ENCODE measurements at places on chromosomes 12 and 14. TPM values are rescaled to one million over a fixed set of nuclear protein-coding genes. Genes with fewer than 3 reads are reported as not detected.

The SYNE3 gene
- 79.1 TPM for total RNA-seq

The SERPINA3 gene
- total RNA-seq = not detected

- H3K27me3 ChIP-seq = no peaks in the 10 kb centered on the region
- H3K27ac ChIP-seq = no peak overlapping the region
- H3K36me3 ChIP-seq = peaks cover 17% of the 10 kb centered on the region
- H3K4me3 ChIP-seq = no peak overlapping the region
- peaks cover 23% of the 10 kb centered on the region for H3K4me1 ChIP-seq
These were observed 123.0 kb downstream of the FOXN3 start for GRCh38 chr14:89294060-89294459.

DNA sequence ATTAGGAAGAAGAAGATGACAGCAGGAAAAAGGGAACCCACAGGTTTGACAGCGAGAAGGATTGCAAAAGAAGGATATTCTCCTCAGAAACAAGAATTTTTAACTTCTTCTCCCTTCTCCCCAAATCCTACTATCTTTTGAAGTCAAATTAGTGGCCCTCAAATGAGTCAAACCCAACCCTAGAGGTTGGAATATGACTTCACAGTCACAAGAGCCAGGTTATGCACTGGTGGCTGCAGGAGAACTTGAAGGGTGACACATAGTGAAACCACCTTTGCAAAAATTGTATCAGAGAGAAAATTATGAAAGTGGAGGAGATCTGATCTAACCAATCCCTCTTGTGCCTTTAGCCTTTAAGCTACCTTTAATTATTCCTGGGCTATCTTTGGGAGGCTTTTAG is 386.2 kb upstream of the CCDC196 start:
- no peaks in the 10 kb centered on the region for H3K36me3 ChIP-seq
- H3K4me1 ChIP-seq = peaks cover 4% of the 10 kb centered on the region
- H3K4me3 ChIP-seq = no peak overlapping the region
- no peak for DNase-seq
- peaks cover 9% of the 10 kb centered on the region for H3K27me3 ChIP-seq

The PDZRN4 gene
- total RNA-seq = not detected

DNA sequence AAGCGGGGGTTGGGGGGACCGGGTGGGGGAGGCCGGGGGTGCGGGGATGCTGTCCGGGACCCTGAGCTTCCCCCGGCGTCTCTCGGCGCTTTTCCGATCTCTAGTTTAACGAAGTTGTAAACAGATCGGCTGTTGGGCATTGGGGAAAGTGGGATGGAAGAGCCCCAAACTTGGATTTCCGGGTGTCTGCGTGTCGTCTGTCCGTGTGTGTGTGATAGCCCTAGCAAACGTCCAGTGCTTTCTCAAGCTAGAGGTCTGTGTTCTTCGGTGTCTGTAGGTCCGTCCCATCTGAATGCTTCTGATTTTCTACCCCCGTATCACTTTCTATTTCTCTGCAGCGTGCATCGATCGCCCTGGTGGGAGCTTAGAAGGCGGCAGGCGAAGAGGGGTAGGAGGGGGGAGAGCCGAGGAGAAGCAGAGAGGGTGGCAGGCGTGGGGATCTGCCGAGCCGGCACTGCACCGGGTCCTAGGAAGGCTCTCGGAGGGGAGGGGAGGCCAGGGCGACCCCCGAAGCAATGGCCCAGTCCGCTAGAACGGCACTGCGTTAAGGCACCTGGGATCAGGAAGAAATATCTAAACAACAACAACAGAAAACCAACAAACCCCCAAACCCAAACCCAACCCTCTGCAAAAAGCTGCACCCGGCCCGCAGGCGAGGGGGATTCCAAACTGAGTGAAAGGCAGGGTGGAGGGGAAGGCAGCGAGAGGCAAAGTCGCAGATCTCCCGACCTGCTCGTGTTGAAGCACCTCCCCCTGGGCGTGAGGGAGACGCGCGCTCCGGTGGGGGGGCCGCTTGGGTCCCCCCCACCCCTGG is 1.0 kb downstream of the KCNA1 start:
- peak; percentile 41 for DNase-seq
- H3K36me3 ChIP-seq = no peaks in the 10 kb centered on the region
- H3K27ac ChIP-seq = no peak overlapping the region
- H3K27me3 ChIP-seq = peaks cover 56% of the 10 kb centered on the region
- H3K4me1 ChIP-seq = peaks cover 12% of the 10 kb centered on the region

The E2F7 gene
- 15.0 TPM for total RNA-seq

GRCh38 chr12:120093592-120094355 is 22.8 kb downstream of the RAB35 start:
- peaks cover 14% of the 10 kb centered on the region for H3K36me3 ChIP-seq
- no peak for DNase-seq
- no peaks in the 10 kb centered on the region for H3K27me3 ChIP-seq
- no peak overlapping the region for H3K4me3 ChIP-seq
- peaks cover 5% of the 10 kb centered on the region for H3K4me1 ChIP-seq
- no peak overlapping the region for H3K27ac ChIP-seq

DNA sequence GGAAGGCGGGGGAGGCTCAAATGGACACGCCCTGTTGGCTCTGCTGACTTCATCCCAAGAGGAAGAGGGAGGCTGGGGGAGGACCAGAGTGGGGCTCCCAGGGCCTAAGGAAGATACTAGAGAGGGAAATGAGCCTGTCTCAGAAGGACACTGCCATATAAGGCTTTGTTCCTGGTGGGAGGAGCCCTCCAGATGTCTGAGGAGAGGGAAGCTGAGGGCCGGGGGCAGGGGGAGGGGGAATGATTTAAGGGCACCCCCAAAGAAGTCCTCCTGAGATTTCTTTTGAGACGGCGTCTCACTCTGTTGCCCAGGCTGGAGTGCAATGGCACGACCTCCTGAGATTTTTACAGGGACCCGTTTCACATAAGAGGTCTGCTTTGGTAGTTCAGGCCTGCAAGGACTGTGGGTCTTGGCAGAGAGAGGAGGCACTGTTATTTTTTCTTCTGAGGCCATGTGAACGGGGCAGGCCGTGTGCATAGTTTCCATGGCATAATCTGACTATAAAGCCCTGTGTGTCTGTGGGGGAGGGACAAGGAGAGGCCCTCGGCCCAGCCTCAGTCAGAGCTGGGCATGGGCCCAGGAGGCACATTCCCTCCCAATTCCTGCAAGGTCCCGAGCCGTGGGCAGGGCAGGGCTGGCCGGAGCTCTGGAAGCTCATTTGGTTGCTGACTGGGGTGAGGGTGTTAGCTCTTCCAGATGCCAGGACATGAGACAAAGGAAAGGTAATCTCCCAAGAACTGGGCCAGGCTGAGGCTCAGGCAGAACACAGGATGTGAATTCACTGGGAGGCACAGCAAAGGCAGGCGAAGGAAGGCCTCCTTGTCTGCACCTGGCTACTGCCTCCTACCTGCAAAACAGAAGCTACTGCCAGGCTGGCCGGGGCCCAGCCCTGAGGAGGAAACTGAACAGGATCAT is 22.2 kb upstream of the PLEKHG3 start:
- H3K36me3 ChIP-seq = no peaks in the 10 kb centered on the region
- no peak overlapping the region for H3K4me3 ChIP-seq
- H3K27ac ChIP-seq = no peak overlapping the region
- H3K4me1 ChIP-seq = peaks cover 2% of the 10 kb centered on the region
- H3K27me3 ChIP-seq = peaks cover 9% of the 10 kb centered on the region

The A2M gene
- 3.4 TPM for total RNA-seq

The PLCZ1 gene
- total RNA-seq = not detected

GRCh38 chr14:61064210-61064609 is 83.2 kb downstream of the SLC38A6 start:
- H3K27me3 ChIP-seq = no peaks in the 10 kb centered on the region
- no peak overlapping the region for H3K4me3 ChIP-seq
- H3K4me1 ChIP-seq = no peaks in the 10 kb centered on the region
- no peaks in the 10 kb centered on the region for H3K36me3 ChIP-seq

The SYCP3 gene
- 1.1 TPM for total RNA-seq

The GALNT4 gene
- total RNA-seq = 15.6 TPM

- peak overlapping the region; percentile 88 for H3K27ac ChIP-seq
- H3K4me1 ChIP-seq = peaks cover 82% of the 10 kb centered on the region
- H3K4me3 ChIP-seq = peak overlapping the region; percentile 88
- peaks cover 36% of the 10 kb centered on the region for H3K36me3 ChIP-seq
These were observed 11.6 kb downstream of the BTG1 start for GRCh38 chr12:92133795-92134637.

DNA sequence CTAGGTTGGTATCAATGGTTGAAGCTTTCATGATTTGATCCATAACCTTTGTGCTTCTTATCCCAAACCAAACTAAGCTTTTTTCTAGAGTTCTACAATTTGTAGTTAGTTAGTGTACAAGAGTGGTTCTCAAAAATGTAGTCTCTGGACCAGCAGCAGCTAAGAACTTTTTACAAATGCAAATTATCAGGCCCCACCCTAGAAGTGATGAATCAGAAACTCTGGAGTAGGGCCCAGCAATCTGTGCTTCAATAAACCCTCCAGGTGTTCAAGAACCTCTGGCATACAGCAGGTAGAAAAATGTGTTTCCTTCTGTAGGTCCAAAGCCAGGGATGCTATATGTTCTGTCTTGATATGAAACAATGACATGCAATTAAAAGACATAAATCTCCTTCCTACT is 26.1 kb upstream of the ACTR6 start:
- H3K27ac ChIP-seq = no peak overlapping the region
- H3K4me1 ChIP-seq = no peaks in the 10 kb centered on the region

DNA sequence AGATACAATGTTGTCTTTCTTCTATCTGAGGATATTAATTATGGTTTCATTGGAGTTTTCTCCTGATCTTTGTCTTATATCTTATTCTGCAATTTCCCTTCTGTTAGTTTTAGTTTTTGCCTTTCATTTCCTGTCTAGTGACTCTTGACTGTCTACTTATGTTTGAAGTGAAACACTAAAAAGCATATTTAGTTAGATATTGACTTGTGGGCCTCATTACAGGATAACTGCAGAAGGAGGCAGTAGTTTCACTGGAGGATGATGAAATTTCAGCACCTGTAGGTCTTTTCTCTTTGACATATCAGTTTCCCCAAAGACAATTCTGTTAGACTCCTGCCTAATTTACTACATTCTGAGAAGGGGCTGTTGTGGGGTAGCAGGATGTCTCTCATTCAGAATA is 97.5 kb upstream of the NEDD1 start:
- no peak overlapping the region for H3K27ac ChIP-seq
- no peak for DNase-seq
- H3K36me3 ChIP-seq = no peaks in the 10 kb centered on the region
- H3K4me1 ChIP-seq = no peaks in the 10 kb centered on the region

The CPNE8 gene
- total RNA-seq = 2.2 TPM

- no peaks in the 10 kb centered on the region for H3K27me3 ChIP-seq
- no peak for DNase-seq
- H3K36me3 ChIP-seq = no peaks in the 10 kb centered on the region
- no peaks in the 10 kb centered on the region for H3K4me1 ChIP-seq
These were observed 1115.8 kb upstream of the ATXN7L3B start for GRCh38 chr12:73421832-73422231.

- no peak overlapping the region for H3K27ac ChIP-seq
- peaks cover 18% of the 10 kb centered on the region for H3K27me3 ChIP-seq
- no peaks in the 10 kb centered on the region for H3K4me1 ChIP-seq
- H3K36me3 ChIP-seq = no peaks in the 10 kb centered on the region
These were observed 30.1 kb upstream of the ABCC9 start for GRCh38 chr12:21971344-21971743.

- no peaks in the 10 kb centered on the region for H3K4me1 ChIP-seq
- H3K27me3 ChIP-seq = peaks cover 6% of the 10 kb centered on the region
- H3K36me3 ChIP-seq = no peaks in the 10 kb centered on the region
- peak overlapping the region; percentile 71 for H3K4me3 ChIP-seq
These were observed 24.5 kb downstream of the GPRC5D start for GRCh38 chr12:12927211-12928079.

DNA sequence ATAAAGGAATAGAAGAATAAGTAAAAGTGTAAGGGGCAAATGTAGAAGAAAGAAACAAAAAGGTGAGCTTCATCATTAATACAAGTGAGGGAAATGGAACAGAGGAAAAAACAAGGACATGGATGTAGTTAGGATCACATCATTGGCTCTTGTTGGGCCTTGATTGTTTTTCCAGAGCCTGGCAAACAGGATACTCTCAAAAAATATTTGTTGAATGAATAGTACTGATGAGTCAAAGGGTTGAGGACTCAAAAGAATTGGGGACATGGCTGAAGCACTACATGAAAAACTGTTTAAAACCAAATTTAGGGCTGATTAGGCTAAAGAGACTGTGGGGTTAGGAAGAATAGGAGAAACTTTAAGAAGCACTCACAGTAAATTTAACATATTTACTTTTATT is 11.4 kb upstream of the SRP54 start:
- peaks cover 26% of the 10 kb centered on the region for H3K36me3 ChIP-seq
- H3K4me1 ChIP-seq = peaks cover 9% of the 10 kb centered on the region

The PLXNC1 gene
- total RNA-seq = 40.6 TPM

GRCh38 chr12:4934407-4935035 is 24.8 kb downstream of the KCNA1 start:
- H3K36me3 ChIP-seq = no peaks in the 10 kb centered on the region
- no peak overlapping the region for H3K4me3 ChIP-seq
- peaks cover 23% of the 10 kb centered on the region for H3K27me3 ChIP-seq
- no peak for DNase-seq
- H3K4me1 ChIP-seq = no peaks in the 10 kb centered on the region
